CD4-positive, alpha-beta T cell treated with Interleukin-4 for 4 hours (primary cell): ENCODE measurements at places on chromosomes 5 and 9.

DNA sequence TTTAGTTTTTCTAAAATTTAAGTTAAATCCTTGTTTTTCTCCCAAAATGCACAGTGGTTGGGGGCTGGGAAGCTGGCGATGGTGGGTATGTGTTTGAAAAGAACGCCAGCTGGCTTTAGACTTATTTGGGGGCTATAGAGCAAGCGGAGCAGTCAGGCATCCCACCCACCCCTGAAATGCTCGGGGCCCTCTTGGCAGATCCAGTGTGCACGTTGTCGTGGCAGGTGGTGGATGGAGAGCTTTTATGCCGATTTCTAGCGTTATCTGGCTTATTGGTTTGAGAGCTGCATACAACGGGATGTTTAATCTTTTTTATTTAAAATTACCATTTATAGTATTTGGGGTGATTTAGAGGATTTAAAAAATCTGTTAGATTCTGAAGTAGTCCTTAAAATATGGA is 8.1 kb downstream of the BASP1 start:
- DNase-seq = no peak

- DNase-seq = no peak
These were observed 205.0 kb upstream of the DAPK1 start for GRCh38 chr9:87292449-87293191.

DNA sequence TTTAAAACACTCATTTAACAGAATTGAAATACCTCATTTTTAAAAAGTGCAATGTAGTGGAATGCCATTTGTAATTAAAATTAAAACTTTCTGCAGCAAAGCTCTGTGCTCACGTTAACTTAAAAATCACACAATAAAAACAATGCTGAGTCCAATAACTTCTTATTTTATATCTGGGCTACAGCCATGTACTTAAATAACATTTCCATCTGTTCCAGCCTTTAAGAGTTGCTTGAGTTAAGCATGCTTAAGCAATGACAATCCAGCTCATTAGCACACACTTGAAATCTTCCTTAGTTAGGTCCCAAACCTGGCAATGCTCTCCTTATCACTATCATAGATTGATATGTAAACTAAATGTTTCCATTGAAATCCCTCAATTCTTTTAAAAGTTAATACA is 132.3 kb upstream of the CDH12 start:
- DNase-seq = no peak

DNA sequence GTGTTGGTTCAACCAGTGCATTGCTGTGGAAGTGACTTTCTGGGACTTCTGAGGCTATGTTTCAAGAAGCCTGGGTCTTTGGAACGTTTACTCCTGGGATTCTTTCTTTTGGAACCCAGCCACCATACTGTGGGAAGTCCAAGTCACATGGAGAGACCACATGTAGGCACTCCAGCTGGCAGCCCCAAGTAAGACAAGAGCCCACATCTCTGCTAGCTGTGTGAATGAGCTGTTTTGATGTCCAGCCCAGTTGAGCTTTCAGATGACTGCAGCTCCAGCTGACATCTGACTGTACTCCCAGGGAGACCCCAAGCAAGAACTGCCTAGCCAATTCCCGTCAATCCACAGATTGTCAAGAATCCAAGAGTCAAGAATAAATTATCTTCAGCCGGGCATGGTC is 60.1 kb upstream of the SPATA31D4 start:
- DNase-seq = no peak

DNA sequence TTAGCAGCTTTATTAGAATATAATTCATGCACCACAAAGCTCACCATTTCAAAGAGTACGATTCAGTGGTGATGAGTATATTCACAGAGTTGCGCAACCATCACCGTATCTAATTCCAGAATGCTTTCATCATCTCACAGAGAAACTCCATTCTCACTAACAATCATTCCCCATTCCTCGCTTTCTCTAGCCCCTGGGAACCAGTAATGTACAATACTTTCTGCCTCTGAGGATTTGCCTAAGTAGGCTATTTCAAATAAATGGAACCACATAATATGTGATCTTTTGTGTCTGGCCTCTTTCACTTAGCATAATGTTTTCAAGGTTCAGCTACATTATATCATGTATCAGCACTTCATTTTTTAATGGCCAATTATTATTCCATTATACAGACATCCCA is 145.1 kb upstream of the ADAMTS16 start:
- DNase-seq = no peak

DNA sequence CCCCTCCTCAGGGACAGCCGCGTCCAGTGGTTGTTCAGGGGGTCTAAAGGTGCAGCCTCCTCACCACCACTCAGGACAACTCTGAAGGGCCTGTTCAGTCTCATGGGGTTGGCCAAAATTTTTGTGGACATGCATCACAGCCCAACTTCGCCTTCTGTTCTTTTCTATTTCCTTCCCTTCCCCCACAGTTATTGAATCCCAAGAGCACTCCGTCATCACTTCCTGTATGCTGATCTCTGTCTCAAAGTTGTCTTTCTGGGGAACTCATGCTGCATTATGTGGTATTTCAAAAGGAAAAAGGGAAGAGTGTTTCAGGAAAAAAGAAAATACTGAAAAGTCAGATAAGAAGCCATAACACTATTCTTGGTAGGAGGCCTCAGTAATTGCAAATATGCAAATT is 355.4 kb downstream of the CAAP1 start:
- no peak for DNase-seq

- no peak for DNase-seq
These were observed 85.8 kb downstream of the RIC1 start for GRCh38 chr9:5714501-5715401.

DNA sequence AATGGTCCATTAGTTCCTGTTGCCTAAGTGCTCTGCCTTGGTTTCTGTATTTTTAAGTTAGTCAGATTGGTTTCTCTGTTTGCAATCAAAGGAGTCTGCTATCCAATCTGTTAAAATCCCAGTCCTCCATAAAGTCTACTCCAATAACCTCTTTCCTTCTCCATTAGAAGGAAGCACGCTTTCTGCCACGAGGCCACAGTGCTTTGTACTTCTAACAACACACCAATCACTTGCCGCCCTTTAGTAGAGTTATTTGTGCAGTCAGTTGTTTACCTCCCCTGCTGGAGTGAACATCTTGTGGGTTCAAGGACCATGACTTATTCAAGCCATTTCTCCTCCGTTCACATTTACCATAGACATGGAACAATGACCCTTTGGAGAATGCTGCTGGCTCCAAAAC is 69.0 kb downstream of the GLRA1 start:
- DNase-seq = no peak

GRCh38 chr5:74289238-74289637 is 351.3 kb downstream of the ENC1 start:
- DNase-seq = no peak

DNA sequence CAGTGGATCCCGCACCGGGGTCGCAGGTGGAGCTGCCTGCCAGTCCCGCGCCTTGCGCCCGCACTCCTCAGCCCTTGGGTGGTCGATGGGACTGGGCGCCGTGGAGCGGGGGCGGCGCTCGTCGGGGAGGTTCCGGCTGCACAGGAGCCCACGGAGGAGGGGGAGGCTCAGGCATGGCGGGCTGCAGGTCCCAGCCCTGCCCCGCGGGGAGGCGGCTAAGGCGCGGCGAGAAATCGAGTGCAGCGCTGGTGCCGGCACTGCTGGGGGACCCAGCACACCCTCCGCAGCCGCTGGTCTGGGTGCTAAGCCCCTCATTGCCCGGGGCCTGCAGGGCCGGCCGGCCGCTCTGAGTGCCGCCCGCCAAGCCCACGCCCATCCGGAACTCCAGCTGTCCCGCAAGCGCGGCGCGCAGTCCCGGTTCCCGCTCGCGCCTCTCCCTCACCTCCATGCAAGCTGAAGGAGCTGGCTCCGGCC is 120.6 kb upstream of the MEF2C start:
- no peak for DNase-seq

DNA sequence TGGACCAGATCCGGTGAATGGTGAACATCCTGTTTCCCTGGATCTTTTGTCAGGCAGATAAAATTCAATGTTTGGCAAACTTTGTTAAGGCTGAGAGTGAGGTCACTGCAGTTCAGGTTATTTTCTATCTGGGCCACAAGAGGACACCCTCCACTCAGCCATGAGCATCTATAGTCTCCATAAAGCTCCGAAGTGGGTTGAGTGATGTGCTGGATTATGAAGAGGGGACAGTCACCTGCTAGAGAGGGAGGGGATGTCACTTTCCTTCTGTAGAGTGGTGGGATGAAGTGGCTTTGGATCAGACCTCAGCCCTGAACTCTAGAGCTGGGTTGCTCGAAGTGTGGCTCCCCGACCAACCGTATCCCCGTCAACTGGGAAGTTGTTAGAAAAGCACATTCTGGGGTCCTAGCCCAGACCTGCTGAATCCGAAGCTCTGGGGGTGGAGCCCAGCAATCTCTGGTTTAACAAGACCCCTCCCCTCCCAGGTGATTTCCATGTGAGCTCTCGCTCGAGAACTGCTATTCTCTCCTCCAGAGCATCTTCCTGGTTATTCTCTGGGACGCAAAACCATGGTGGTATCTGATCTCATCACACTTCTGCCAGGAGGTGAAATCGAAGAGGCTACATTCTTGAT is 31.8 kb upstream of the FGF1 start:
- peak; percentile 22 for DNase-seq

DNA sequence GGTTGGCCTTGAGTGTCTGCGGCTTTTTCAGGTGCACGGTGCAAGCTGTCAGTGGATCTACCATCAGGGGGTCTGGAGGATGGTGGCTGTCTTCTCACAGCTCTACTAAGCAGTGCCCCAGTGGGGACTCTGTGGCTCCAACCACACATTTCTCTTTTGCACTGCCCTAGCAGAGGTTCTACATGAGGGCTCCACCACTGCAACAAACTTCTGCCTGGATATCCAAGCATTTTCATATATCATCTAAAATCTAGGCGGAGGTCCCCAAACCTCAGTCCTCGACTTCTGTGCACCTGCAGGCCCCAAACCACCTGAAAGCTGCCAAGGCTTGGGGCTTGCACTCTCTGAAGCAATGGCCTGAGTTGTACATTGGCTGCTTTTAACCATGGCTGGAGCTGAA is 601.5 kb downstream of the MTRR start:
- no peak for DNase-seq

DNA sequence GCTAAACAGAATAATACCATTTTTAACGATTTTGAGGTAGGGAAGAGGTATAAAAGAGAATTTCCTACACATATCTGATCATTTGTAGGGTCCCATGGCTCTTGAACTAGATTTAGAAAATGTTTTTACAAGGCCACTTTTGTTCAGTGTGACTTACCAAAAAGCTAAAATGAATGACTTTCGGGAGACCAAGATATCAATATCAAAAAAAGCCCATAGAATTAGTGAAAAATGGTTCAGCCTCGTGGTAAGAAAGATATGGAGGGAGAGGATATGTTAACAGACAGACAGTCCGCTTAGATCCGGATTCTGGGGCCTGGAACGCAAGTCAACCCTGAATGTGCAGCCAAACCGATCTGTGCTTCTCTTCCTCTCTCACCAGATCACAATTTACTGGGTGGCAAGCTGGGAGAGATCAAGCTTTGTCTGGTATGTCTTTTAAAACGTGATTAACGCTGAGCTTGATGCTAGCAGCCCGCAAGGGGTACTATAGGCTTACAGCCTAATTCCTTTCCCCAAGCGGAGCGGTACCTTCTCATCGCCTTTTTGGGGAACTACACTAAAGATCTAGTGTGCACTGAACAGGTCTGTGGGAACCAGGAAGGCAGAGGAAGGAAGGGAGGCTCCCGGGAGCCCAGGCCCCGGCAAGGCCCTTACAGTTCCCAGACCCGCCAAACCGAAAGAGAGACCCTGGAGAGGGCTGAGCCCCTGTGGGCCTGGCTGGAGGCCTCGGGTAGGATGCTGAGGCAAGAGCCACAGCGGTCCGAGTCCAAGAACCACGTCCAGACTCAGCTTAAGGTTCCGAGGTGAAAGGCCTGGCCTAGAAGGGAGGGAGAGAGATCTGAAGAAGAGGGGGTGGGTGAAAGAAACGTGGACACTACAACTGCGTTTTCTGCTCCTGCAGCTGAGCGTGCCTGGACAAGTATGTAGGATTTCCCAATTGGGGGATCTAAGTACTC is 2.9 kb downstream of the NR2F1-AS1 start:
- no peak for DNase-seq

DNA sequence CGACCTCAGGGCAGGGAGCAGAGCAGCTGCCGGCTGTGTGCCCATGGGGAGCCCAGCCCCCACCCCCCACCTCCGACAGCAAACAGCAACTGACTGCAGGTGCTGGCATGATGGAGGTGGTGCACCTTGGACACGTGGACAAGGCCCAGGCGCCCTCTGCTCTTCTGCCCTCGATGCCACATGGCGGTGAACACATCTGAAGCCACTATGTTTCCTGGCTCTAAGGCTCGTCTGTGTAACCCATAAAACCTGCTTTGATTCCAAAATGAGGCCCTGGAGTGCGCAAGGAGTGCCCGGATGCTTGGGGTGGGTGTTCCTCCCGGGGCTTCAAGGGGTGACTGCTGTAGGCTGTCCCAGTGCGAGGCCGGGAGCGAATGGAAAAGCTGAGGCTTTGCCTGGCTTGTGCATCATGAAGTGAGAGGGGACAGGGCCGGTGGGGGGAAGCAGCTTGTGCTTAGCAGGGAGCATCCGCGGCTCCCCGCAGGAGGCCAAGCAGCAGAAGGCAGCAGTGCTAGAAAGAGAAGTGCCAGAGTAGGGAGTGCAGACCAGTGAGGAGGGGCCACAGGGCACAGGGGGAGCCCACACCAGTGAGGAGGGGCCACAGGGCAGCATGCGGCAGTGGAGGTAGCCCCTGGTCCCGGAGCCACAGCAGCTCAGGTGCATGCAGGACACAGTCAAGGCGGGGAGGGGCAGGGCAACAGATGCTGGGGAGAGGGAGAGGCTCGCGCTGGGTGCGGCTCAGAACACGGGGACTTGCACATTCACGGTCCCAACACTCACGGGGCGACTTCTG is 30.0 kb downstream of the NKD2 start:
- DNase-seq = no peak
